ENCODE measurements at places on chromosomes 2 and 18. TPM values are rescaled to one million over a fixed set of nuclear protein-coding genes. Genes with fewer than 3 reads are reported as not detected.

The MARS2 gene
- 12.7 TPM for polyA plus RNA-seq

The NAT8 gene
- not detected for polyA plus RNA-seq

The MC4R gene
- polyA plus RNA-seq = not detected

The RMC1 gene
- polyA plus RNA-seq = 32.0 TPM

The FLACC1 gene
- polyA plus RNA-seq = 0.20 TPM

The IL36RN gene
- polyA plus RNA-seq = not detected

The EMILIN2 gene
- 0.40 TPM for polyA plus RNA-seq

The RGPD4 gene
- not detected for polyA plus RNA-seq

The NEU2 gene
- polyA plus RNA-seq = not detected

The CASP10 gene
- 8.0 TPM for polyA plus RNA-seq

All from K562 (cell line).